Uterus (tissue), 4 donors: ENCODE measurements at places on chromosomes 12 and 14. TPM values are rescaled to one million over a fixed set of nuclear protein-coding genes. Genes with fewer than 3 reads are reported as not detected.

The CMKLR1 gene
- 27.1 TPM for total RNA-seq

DNA sequence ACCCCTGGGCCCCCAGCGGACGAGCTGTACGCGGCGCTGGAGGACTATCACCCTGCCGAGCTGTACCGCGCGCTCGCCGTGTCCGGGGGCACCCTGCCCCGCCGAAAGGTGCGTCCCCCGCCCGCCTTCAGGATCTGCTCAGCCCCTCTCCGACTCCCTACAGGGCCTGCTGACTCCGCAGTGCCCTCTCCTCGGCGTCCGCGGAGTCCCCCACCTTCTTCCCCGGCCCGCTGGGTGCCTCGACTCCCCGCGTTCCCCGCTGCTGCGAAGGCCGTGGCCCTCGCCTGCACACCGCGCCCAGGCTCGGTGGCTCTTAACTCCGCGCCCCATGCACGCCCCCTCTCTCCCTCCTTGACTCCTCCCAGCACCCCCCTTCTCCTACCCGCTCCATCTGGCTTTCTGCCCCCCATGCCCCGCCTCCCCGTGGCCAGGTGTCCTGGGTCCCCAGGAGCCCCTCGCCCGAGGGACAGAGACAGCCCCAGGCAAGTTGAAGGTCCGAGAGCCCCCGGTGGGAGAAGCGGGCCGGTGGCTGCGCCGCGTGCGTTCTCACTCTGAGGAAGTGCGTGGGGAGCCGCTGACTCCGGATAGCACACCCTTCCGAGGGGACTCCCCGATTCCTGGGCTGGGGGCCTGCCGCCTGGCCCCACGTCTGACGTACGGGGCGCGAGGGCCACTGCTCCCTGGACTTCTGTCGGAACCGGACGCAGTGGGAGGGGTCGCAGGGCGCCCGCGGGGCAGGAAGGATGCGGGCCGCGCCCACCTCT lies 594 bp downstream of the TAMALIN start:
- H3K4me3 ChIP-seq, result peak overlapping the region; percentile 89
- peaks cover 6% of the 10 kb centered on the region for H3K4me1 ChIP-seq
- peak overlapping the region; percentile 94 for H3K27ac ChIP-seq
- no peaks in the 10 kb centered on the region for H3K27me3 ChIP-seq
- no peaks in the 10 kb centered on the region for H3K36me3 ChIP-seq
- peak; percentile 65 for DNase-seq

- no peak overlapping the region for H3K27ac ChIP-seq
- H3K27me3 ChIP-seq, result no peaks in the 10 kb centered on the region
- H3K4me1 ChIP-seq, result no peaks in the 10 kb centered on the region
- DNase-seq, result peak; percentile 29
- H3K4me3 ChIP-seq, result no peak overlapping the region
These were observed 28.7 kb upstream of the PLD4 start for GRCh38 chr14:104895786-104896661.

DNA sequence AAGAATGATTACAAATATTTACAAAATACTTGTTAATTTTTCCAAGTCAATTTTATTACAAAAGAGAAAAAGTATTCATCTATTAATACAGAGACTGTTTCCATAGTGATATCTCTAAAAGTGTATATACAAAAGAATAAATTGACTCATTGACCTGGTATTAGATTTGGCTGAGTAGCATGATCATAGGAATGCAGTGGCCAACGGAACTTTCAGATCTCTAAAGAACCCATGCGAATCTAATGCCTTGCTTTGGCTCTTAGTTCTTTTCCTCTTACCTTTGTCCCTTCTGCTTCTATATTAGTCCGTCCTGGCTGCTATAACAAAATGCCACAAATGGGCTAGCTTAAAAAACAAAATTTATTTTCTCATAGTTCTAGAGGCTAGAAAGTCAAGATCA lies 717.8 kb downstream of the TMTC2 start:
- H3K27me3 ChIP-seq, result no peaks in the 10 kb centered on the region
- no peaks in the 10 kb centered on the region for H3K36me3 ChIP-seq
- no peak for DNase-seq
- no peaks in the 10 kb centered on the region for H3K4me1 ChIP-seq

DNA sequence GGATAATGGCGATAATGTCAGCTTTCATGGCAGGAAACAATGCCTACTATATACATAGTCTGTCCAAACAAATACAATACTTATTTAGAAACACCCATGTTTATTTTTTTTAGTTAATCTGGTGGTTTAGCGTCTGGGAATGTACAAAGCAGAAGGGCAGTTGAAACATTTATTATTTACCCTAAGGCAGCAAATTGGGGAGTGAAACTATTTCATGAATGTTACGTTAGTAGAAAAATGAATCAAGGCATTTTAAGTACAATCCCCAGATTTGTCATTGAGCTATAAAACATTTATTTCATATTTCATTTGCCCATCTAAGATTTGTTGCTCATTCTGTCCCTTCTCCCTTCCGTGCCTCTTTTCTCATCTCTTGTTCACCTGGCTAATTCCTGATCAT lies 87.1 kb upstream of the ATF1 start:
- H3K4me3 ChIP-seq, result no peak overlapping the region
- H3K27me3 ChIP-seq, result no peaks in the 10 kb centered on the region
- no peaks in the 10 kb centered on the region for H3K36me3 ChIP-seq

DNA sequence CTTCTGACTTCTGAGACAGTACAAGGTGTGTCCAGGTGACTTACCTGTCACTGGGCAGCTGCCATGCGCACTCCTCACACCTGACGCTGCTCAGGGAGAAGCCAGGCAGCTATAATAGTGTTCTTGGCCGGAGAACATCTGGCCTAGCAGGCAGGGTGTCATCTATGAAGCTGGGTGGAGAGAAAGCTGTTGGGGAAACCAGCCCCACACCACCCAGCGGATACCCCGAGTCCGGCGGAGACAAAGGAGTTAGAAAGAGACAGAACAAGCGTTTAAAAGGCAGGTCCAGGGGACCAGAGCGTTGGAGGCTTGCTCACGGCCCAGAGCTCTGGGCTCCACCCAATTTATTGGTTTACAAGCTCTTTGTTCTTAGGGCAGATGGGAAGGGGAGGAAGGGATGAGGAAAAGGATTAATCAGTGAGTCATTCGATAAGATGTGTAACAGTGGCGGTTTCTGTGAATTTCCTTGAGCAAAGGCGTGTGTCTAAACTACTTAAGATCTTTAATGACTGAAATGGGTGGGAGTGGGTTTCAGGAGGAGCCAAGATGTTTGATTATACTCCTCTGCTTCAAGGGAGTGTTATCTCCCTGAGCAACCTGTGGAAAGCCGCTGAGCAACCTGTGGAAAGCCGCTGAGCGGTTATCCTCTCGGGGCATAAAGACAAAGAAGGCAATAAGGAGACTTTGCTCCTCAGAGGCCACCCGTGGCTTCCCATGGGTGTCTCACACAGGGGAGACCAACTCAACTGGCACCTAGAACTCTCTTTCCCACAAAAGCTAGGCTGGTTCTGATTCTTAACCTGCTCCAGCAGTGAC lies at the start of gene GALNT8:
Gene GALNT8 (plus strand): TSS at position 580 of the 816 bp plus-strand sequence. CDS start 278 bp downstream, outside the sequence.
- H3K4me3 ChIP-seq, result no peak within 1 kb of the TSS
- H3K27ac ChIP-seq, result no peak within 1 kb of the TSS
- no peaks in the 10 kb centered on the region for H3K27me3 ChIP-seq
- H3K4me1 ChIP-seq, result no peaks in the 10 kb centered on the region
- no peaks in the 10 kb centered on the region for H3K36me3 ChIP-seq

DNA sequence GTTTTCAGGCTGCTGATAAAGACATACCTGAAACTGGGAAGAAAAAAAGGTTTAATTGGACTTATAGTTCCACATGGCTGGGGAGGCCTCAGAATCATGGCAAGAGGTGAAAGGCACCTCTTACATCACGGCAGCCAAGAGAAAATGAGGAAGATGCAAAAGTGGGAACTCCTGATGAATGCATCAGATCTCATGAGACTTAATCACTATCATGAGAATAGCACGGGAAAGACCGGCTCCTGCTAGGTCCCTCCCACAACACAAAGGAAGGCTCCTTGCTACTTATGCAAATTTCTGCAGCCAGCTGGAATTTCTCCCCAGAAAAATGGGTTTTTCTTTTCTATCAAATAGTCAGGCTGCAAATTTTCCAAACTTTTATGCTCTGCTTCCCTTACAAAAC lies 174.1 kb upstream of the RMST start:
- H3K4me3 ChIP-seq, result no peak overlapping the region
- no peak for DNase-seq
- H3K27me3 ChIP-seq, result no peaks in the 10 kb centered on the region
- no peaks in the 10 kb centered on the region for H3K4me1 ChIP-seq
- H3K36me3 ChIP-seq, result no peaks in the 10 kb centered on the region

GRCh38 chr12:92729773-92730305 lies 27.1 kb downstream of the PLEKHG7 start:
- H3K27ac ChIP-seq, result no peak overlapping the region
- no peaks in the 10 kb centered on the region for H3K27me3 ChIP-seq
- no peaks in the 10 kb centered on the region for H3K36me3 ChIP-seq
- no peak overlapping the region for H3K4me3 ChIP-seq

DNA sequence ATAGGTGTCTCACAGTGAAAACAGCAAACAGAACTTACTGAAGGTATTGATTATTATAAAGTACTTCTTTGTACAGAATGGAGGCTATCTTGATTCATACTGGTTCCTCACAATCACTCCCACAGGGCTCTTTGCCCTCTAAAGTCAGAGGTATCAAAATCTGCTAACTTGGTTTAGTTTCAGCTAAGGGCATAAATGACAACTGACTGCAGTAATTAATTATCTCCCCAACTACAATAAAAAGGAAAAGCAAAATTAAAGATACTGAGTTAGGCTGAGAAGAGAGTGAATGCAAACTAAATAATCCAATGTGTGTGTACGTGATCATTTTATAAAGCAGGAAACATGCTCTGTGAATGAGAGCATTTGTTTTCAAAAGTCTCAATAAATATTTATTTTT lies 338.7 kb downstream of the ACSS3 start:
- DNase-seq, result no peak
- no peaks in the 10 kb centered on the region for H3K36me3 ChIP-seq
- H3K27me3 ChIP-seq, result no peaks in the 10 kb centered on the region
- no peak overlapping the region for H3K27ac ChIP-seq

DNA sequence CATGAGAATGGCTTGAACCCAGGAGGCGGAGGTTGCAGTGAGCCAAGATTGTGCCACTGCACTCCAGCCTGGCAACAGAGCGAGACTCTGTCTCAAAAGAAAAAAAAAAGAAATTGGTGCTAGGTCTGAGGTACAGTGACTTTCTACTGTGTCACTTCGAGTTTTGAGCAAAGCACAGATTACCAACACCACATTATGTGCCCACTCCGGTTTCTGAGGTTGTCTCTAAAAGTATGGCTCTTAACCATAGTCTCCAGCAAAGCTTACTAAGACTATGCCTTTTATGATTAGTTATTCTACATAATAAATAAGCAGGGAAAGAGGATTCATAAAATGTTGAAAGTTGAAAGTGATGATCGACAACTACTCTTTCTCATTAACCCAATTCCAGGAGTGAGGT lies 8.0 kb downstream of the RBM23 start:
- no peak for DNase-seq
- no peaks in the 10 kb centered on the region for H3K4me1 ChIP-seq
- H3K4me3 ChIP-seq, result no peak overlapping the region
- H3K36me3 ChIP-seq, result no peaks in the 10 kb centered on the region

GRCh38 chr12:98483621-98484503 lies 31.5 kb upstream of the TMPO start:
- H3K4me3 ChIP-seq, result no peak overlapping the region
- H3K27ac ChIP-seq, result no peak overlapping the region
- H3K36me3 ChIP-seq, result no peaks in the 10 kb centered on the region
- no peak for DNase-seq

DNA sequence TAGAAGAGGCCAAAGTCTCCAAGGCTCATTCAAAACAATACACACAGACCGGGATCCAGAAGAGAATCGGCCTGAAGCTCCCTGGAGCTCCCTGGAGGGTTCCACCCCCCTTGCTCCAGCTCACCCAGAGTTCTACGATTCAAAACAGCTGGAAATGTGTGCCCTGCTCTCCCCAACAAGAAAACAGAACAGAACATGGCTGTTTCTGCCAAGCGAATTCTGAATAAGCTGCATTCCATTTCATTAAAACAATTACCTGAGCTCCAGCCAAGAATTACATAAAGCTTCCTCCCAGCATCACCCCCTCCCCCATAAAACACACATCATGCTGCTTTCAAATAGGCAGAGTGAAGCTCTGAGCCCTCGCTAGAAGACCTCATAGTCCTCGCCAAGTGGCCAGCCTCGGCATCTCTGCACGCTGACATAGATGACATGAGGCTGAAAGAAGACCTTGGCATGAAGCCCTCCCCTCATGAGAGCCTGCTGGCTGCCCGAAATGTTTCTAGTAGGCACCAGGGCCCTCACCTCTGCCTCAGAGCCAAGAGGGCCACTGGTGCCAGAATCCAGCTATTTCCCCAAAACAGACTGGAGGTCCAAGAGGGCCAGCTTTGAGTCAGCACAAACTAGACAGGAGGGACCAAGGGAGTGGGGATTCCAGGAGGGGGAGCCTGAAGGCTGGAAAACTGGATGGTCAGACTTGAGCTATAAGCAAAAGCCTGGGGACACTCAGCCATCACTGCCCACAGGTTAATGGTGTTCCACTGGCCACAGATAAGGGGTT lies 8.3 kb downstream of the PXN start:
- no peaks in the 10 kb centered on the region for H3K36me3 ChIP-seq
- peak; percentile 78 for DNase-seq
- peak overlapping the region; percentile 84 for H3K27ac ChIP-seq
- H3K4me3 ChIP-seq, result no peak overlapping the region
- no peaks in the 10 kb centered on the region for H3K4me1 ChIP-seq
- no peaks in the 10 kb centered on the region for H3K27me3 ChIP-seq

The TSPAN19 gene
- total RNA-seq, result 0.59 TPM

DNA sequence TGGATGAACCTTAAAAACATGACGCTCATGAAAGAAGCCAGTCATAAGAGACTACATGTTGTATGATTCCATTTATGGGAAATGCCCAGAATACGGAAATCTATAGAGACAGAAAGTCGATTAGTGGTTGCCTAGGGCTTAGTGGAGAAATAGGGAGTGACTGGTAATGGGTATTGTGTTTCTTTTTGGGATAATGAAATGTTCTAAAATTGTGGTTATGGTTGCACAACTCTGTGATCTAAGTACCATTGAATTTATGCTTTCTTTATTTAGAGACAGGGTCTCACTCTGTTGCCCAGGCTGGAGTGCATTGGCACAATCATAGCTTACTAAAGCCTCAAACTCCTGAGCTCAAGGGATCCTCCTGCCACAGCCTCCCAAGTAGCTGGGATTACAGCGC lies 8.0 kb downstream of the RBMS2 start:
- H3K4me3 ChIP-seq, result no peak overlapping the region
- H3K27ac ChIP-seq, result no peak overlapping the region
- H3K4me1 ChIP-seq, result no peaks in the 10 kb centered on the region
- no peak for DNase-seq
- no peaks in the 10 kb centered on the region for H3K27me3 ChIP-seq
- no peaks in the 10 kb centered on the region for H3K36me3 ChIP-seq

- H3K36me3 ChIP-seq, result no peaks in the 10 kb centered on the region
- no peak overlapping the region for H3K4me3 ChIP-seq
- no peak overlapping the region for H3K27ac ChIP-seq
- H3K4me1 ChIP-seq, result no peaks in the 10 kb centered on the region
These were observed 9.5 kb upstream of the CDKN3 start for GRCh38 chr14:54387328-54387727.

DNA sequence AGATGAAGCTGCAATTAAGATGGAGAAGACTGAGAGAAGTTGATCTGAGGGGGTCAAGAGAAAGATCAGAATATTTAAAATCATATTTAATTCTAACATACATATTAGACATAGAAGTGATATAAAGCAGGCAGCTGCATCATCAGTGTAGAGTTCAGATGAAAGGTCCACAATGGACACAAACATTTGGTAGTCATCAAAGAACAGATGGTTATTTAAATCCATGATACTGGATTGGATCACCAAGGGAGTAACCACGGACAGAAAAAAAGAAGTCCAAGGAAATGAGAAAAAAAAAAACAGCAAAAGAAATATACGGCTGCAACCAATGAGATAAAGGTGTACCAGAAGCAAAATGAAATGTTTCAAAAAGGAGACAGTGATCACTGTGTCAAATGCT lies 20.1 kb downstream of the NOVA1 start:
- H3K27me3 ChIP-seq, result no peaks in the 10 kb centered on the region
- H3K4me3 ChIP-seq, result no peak overlapping the region
- no peak for DNase-seq
- H3K4me1 ChIP-seq, result no peaks in the 10 kb centered on the region

The ANKRD33 gene
- 2.9 TPM for total RNA-seq
